ENCODE measurements at places on chromosomes 6 and 20.

- peak; percentile 70 for DNase-seq
Observed at GRCh38 chr6:39361657-39362486, 39.4 kb upstream of the KCNK16 start.

DNA sequence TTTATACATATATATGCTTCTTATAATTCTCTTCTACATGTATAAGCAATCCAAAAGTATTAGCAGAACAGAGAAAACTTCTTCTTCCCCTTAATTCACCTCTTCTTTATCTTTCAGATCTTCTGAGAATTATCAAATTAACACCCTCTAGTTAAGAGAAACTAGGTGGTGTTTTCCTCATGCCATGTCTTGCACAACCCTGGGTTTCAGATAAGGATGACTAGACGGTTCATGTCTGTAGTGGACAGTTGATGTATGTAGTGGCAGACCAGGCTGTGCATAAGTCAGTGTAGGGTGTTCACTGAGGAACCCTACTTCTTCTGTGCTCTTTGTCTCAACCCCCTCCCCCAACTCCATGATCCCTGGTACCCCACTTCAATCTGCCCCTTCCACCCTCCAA, 187.3 kb downstream of the SAMD5 start:
- DNase-seq: no peak

DNA sequence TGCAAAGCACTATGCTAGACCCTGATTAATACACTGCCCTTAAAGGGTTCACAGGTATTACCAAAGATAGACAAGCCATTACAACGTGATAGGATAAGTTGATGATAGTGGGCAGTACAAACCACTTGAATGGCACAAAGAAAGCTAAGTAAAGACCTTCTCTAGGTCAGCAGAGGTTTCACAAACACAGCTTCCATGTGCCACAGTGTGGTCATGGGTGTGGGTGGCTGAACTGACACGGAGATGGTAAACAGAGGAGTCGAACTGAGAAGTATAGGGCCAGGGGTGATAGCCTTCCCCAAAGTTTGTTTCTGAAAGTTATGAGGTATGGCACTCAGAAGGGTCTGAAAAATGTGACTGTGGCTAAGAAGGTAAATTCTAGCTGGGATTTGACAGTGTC, 4.3 kb downstream of the ZBTB9 start:
- no peak for DNase-seq

DNA sequence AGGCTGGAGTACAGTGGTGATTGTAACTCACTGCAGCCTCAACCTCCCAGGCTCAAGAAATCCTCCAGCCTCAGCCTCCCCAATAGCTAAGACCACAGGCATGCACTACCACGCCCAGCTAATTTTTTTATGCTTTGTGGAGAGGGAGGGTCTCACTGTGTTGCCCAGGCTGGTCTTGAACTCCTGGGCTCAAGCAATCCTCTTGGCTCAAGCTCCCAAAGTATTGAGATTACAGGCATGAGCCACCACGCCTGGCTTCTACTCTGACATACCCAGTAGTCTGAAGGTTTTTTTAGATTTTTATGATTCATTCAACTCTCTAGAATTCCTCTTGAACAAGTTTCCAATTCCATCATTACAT, 1.3 kb upstream of the ARHGAP18 start:
- no peak for DNase-seq

DNA sequence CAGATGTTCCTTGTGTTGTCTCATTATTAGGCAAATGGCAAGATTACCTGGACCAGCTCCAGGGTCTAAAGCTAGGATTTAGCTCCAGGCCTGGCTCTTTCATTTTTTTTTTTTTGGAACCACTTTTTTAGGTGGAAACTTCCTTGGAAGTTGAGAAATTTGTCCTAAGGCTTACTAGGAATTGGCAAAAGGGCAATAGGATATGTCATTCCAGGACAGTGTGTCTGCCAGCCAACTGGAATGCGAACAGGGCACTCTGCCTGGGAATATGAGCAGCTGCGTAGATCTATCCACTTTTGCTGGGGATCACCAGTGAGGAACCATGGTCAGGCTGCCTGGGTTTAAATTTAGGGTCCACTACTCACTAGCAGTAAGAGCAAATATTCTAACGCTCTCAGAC, 304.0 kb downstream of the TSHZ2 start:
- DNase-seq: no peak

- no peak for DNase-seq
Observed at GRCh38 chr6:44230034-44230675, 6.8 kb downstream of the SLC29A1 start.

GRCh38 chr20:45969712-45970634, 2.0 kb downstream of the ZNF335 start:
- DNase-seq: peak; percentile 67

- DNase-seq: no peak
Observed at GRCh38 chr20:15609921-15610320, 963.3 kb downstream of the KIF16B start.

DNA sequence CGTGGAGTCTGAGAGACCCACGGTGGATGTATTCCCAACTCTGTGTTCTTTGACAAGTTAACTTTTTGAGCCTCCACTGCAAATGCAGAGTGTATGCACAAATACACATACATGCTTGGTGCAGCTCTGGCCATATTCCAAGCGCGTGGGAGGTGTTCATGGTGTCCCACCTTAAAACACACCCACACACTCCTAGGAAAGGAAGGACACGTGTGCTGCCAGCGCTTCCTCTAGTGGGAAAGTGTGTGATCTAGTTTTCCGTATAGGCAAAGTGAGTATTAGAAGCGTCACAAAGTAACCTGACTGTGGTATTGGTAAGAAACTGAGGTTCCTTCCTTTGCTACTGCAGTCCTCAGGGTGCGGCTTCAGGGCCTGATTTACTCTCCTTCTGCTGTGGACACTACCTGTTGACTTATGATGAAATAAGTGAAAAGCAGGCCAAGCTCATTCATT, 36.0 kb upstream of the MPC1 start:
- no peak for DNase-seq

- peak; percentile 15 for DNase-seq
Observed at GRCh38 chr6:83092756-83093399, 25.4 kb downstream of the DOP1A start.

DNA sequence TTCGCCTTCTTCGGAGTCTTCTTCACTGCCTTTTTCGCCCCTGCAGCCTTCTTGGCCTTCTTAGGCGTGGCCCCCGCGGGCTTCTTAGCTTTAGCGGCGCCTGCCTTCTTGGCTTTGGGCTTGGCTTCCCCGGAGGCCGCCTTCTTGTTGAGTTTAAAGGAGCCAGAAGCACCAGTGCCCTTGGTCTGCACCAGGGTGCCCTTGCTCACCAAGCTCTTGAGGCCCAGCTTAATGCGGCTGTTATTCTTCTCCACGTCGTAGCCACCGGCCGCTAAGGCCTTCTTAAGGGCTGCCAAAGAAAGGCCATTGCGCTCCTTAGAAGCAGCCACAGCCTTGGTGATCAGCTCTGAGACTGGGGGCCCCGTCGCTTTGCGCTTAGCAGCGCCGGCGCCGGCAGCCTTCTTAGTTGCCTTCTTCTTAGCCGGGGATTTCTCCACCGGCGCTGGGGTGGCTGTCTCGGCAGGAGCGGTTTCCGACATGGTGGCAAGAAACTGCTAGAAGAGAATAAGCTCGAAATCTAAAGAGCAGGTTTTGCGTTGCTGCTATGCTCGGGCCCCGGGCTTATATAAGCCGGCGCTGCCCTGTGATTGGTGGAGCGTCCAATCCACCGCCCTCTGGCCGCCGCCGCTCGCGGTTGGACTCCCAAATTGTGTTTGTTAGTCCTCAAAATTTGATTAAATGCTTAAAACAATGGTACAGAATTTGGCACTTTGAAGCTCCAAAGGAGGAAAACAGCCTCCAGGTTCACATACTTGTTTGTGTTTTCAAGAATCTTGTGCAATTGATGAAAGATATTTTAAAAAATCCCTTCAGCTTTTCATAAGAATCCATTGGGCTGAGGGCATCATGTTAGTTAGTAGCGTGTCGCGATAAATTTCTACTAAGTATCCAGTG, 44.9 kb downstream of the OR2B2 start:
- DNase-seq: peak; percentile 87

GRCh38 chr6:115838763-115839401, 221.8 kb downstream of the FRK start:
- DNase-seq: peak; percentile 34

- no peak for DNase-seq
Observed at GRCh38 chr6:21965016-21965415, 331.8 kb downstream of the PRL start.

- DNase-seq: no peak
Observed at GRCh38 chr6:45606831-45607400, 229.2 kb upstream of the SUPT3H start.
